ENCODE measurements at places on chromosomes 13 and 19.

DNA sequence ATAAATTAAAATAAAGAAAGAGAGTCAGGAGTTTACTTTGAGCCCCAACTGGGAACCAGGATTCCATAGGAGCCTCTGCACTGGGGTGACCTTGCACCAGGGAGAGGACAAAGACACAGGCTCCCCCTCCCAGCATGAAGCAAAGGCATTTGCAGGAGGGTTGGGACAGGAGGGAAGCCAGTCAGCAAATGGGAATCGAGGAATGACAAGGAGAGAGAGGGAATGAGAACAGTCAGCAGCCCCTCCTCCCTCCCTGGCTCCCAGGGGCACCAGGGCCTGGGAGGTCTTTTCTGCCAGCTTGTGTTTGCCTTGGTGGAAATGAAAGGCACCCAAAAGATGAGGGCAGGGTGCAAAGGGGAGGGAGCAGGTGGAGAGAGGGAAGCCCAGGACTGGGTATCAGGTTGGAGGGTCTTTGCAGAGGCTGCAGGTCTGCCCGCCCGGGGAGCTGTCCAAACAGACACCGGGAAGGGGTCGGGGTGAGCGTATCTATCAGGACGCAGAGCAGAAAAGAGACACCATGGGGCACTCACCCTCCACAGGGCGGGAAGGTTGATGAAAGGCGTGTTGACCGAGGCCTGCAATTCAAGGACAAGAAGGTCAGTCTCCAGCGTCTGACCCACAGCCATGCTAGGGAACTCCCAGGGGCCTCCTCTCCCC, 3.8 kb downstream of the SBSN start:
- DNase-seq, result no peak

GRCh38 chr19:29666578-29667386, 1.5 kb downstream of the PLEKHF1 start:
- DNase-seq, result no peak

DNA sequence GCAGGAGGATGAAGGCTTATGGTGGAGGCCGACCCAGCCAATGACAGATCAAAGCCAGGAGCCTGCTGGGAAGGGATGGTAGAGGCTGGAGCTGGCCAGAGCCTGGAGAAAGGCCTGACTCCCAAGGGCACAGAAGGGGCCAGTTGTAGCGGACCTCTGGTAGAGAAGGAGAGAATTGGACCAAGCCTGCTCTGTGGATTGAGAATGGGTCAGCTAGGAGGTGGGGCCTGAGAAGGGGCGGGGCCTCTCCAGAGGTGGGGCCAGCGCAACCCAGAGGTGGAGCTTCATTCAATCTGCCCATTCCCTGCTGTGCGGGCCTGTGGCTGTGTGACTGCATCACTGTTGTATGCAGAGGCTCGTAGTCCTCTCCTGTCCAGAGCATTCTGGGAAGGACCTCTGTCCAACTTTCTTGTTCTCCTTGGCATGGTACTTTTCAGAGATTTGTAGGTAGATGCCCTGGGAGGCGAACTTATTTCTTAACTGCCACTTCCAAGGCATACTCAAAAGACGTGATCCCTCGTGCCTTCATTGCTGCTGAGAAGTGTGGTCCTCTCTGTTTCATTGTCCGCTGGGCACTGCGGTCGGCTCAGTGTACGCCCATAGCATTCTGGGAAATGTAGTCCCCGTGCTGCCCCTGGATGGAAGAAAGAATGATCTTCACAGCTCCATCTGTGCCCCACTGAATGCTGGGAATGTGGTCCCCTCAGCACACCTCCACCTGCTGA, 6.7 kb downstream of the GRIN2D start:
- peak; percentile 70 for DNase-seq

DNA sequence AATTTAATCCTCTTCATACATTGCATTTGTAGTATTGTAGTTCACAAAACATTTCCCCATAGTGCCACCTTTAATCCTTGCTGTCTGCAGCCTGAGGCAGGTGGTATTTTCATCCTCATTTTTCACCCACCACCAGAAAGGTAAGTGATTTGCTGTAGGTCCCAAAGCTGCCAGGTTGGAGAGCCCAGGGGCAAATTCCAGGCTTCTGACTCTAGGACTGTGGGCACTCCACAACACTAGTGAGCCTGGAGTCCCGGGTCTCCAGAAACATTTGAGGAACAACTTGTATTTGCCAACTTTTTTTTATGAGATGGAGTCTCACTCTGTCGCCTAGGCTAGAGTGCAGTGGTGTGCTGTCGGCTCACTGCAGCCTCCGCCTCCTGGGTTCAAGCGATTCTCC, 6.2 kb downstream of the ILF3 start:
- DNase-seq, result no peak

- DNase-seq, result no peak
Measured at GRCh38 chr13:100396776-100397175, 191.8 kb downstream of the GGACT start.

GRCh38 chr13:81929988-81930387, 1589.1 kb upstream of the SPRY2 start:
- DNase-seq, result no peak

GRCh38 chr19:6250909-6251308, 28.9 kb downstream of the MLLT1 start:
- DNase-seq, result no peak

GRCh38 chr19:16143399-16144215, at the start of gene HSH2D:
TSS of gene HSH2D (plus strand) at chr19:16143685. CDS start at chr19:16148751, 5,066 bp downstream.
- DNase-seq, result peak; percentile 64

DNA sequence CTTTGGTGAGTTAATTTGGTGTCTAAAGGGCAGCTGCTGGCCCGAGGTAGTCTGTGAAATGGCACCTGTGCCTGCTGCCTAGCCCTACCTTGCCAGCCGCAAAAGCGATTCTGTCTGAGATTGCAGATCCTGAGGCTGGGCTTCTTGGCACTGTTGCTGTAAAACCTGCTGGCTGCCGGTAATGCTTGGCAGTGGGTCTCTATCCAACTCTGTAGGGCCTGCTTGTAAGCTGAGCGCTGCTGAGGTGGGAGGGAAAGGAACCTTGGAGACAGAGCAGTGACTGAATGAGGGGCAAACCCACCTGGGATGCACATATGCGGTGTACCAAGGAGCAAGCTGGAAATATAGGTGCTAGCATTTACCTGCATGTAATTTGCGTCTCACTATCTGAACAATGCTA, 11.7 kb downstream of the LCP1 start:
- no peak for DNase-seq

DNA sequence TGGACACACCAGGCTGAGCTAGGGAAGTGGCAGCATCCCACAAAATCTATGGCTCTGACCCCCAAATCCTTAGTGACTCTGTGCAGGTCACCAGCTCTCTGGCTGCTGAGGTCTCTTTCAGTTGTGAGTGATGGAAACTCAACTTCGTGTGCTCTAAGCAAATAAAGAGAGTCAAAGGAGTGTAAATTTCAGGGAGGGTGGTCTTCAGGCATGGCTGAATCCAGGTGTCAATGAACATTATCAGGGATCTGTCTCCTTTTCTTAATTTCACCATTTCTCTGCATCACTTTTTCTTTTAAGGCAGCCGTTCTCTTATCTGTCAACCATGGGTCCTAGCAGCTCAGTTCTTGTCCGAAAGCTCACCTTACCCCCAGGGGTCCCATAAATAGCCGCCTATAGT, 6.2 kb downstream of the CYP4F12 start:
- DNase-seq, result no peak

DNA sequence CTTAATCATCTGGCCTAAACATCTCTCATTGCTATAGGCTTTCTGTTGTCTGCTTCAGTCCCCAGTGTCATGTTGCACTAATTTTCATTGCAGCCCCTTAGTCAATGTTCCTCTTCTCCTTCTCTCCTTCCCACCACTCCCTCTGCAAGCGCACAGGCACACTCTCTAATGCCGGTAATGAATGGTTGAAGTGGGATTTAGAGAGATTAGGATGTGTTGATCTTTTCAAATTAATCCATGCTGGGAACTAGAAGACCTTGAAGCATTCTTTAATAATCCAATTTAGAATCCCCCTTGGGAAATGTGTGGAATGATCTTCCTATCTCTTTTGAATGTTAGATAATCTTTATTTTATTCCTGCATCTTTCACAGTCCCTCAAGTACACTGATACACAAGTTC, 33.2 kb upstream of the NDFIP2 start:
- DNase-seq, result no peak

DNA sequence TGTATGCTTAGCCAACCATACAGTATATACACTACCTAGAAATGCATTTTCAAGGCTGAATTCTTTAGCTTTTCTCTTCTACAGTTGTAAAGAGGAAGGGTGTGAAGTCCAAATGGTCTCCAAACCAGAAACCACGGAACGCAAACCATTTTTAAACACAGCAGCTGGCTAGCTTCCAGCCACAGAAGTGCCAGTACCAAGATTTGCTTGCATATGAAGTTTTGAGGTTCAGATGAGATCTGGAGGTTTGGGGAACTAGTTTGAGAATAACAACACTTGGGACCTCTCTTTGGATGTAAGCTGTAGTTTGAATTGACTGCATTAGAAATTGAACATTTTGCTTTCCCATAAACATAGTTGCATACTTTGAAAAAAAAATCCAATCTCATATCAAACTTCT, 1243.5 kb downstream of the EFNB2 start:
- DNase-seq, result no peak

DNA sequence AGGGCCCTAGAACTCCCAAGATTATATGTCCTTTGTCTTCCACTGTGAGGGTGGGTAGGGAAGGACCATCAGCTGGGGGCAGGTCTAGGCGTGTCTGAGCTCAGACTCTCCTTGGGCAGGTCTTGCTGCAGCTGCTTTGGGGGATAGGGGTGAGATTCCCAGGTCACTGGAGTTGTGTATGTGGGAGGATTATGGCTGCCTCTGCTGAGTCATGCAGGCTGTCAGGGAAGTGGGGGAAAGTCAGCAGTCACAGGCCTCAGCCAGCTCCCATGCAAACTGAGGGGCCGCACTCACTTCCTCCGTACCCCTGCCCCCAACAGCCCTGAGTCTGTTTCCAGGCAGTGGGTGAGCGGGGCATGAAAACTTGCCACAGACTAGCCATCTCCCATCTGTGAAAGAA, 600.8 kb downstream of the DIAPH3 start:
- no peak for DNase-seq

DNA sequence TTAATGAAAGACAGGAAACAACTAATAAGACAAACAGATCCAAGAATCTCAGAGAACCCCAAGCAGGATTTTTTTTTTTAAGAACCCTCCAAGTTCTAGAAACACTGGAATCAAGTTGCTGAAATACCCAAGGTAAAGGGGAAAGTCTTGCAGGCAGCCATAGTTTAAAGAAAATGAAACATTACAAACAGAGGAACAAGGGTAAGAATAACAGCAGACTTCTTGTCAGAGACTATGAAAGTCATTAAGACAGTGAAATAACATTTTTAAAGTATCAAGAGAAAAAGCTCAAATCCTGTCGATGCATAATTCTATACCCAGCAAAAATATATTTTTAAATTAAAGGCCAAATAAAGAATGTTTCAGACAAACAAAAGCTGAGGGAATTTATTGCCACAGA, 67.1 kb downstream of the WASF3 start:
- no peak for DNase-seq

DNA sequence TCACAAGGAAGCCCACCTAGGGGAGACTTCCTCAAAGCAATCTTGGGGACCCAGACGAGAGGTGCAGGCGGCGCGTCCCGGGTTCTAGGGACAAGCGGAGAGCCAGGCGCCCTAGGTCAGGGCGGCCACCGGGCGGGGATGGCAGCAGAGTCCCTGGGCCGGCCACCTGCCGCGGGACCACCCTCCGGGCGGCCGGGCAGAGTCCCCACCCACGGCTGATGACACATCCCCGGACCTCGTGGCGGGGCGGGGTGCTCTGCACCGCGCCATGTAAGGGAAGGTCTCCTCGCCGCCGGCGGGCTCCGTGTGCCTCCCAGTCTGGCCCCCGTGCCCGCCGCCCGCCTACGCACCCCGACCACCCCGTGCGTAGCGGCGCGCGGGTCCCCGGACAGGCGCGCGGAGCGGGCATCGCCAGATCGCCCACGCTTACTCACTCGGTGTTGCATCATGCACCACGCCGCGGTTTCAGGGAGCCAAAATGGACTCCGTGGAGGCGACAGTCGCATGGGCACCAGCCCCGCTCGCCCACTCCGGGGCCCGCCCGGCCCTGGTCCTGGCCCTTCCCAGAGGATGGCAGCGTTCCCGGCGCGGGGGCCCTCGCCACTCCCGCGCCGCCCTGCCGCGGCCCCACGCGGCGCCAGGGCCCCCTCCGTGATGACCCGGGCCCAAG, 643 bp downstream of the SLC7A1 start:
- DNase-seq, result no peak

DNA sequence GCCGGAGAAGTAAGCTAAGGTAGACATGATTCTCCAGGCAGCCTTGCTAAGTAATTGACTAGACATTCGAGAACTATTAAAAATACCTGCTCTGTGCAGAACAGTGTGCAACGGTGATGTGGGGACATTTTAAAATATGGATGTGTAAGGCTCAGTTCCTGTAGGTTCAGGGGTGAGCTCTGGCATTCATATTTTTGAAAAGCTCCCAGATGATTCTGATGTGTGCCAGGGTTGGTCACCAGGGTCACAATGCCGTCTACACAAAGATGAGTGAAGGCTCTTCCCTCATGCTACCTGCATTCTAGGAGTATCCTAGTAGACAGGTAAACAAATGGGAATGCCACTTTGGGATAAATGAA, 702 bp upstream of the EPSTI1 start:
- no peak for DNase-seq

DNA sequence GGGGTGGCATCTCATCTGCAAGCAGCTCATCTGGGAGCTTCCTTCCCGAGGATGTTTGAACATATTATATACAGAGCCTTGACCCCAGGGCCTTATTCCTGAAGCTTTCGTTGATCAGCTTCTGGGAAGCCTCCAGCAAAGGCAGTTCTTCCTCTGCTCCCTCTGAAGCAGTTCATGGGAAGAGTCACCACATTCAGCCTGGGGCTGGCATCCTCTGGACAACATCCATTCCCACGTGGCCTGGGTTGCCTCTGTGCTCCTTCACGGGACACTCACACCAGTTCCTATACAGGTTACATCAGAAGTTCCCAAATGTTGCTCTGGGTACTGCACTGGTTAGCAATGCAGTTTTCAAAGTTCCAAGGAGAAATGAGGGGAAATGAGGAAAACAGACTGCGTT, 29.6 kb downstream of the COL4A2 start:
- DNase-seq, result no peak

DNA sequence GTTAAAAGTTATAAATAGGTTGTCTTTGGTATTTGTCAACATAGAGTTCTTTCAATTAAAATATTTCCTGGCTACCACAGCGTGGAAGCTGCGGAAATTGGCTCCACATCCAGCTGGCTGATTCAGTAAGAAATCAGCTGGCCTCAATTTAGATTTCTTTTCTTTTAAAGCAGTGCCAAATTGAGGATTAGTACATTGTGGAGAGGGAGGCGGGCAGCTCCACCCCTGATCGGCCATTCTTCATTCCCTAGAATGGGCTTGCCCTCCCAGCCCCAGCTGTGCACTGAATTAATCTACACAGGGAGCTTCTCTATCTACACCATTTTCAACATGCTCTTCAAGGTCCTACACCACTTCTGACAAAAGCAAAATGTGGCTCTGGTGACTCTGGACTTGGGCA, 624.8 kb downstream of the DACH1 start:
- DNase-seq, result no peak

Data from NCI-H2029 treated with DMSO at 0.1 percent for 48 hours (cell line).